ENCODE measurements at places on chromosomes 7 and 10.

GRCh38 chr7:123792547-123792946, 43.7 kb upstream of the WASL start:
- no peak for DNase-seq

GRCh38 chr10:114718374-114718773, 60.3 kb upstream of the ABLIM1 start:
- no peak for DNase-seq

- DNase-seq: no peak
These were observed 377.4 kb upstream of the PODXL start for GRCh38 chr7:131933751-131934289.

DNA sequence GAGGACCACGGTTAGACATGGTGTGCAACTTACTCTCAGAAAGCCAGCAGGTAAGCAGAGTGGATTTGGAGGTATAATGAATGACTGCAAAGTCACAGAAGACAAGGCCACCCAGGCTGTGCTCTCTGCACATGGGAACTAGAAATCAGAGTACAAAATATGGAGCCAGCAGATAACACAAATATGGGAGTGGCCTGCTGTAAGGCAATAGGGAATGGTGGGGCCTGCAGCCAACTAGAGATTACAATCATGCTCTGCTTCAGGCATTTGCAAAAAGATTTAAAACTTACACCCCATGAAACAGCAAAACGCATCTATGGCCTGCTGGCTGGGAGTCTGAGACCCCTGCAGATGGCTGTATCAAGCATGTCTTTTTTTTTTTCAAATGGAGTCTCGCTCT, 47.0 kb downstream of the RGS10 start:
- DNase-seq: no peak

DNA sequence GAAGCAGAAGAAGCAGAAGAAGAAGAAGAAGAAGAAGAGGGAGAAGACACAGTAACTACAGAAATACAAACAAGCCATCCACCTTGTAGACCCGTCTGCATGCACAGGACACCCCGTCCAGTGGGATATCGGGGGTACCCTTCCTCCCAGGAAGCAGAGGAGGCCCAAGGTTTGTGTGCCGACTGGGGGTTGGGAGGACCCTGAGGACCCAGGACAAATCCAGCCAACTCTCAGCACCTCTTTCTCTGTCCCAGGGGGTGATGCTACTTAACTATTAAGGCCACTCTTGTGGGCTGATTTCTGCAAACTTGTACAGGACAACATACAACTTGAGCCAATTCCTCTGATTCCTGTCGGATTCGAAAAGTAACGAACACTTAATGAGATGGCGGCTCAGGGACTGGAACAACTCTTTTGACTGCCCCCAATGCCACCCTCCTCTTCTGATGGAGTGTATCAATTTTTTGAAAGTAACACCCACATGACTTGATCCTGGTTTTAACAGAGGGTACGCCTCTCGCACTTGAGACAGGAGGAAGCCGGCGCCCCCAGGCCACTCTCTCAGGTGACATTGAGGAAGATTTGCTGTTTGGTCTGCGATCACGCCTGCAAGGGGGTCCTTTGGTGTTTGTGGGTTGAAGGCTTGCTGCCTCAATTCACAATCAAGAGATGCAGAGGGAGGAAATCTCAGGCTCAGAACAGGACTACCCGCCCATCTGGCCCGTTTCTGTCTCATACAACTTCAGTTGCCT, 192.6 kb downstream of the TNS3 start:
- no peak for DNase-seq

- no peak for DNase-seq
These were observed 252.9 kb downstream of the THSD7A start for GRCh38 chr7:11579141-11579540.

- DNase-seq: no peak
These were observed 12.1 kb upstream of the BHLHA15 start for GRCh38 chr7:98199131-98199530.

DNA sequence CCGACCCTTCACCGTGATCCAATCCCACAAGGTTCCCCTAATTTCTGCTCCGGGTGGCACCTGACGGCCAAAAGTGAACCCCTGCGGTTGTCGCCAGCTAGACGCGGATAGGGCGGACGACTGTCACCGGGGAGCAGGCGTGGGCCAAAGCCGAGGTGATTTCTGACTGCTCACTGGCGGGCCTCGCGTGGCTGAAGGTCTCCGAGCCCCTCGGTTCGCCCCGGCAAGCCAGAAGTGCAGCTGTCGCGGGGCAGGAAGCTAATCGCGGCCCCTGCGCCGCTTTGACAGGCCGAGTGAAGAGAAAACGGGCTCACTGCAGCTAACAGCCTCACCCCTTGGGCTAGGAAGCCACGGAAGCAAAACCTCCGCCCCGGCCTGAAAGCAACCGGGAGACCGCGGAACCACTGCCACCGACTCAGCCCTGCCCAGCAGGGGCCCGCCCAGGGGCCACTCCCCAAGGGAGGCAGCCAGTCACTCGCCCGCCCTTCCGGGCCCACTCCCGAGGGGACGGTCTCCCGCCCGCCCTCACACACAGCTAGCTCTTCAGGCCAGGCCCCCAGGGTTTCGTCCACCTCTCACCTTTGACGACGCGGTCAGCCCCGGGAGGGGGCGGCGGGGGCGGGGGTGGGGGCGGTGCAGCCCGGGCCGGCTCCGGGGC, 469 bp downstream of the PPP3CB start:
- DNase-seq: peak; percentile 55

DNA sequence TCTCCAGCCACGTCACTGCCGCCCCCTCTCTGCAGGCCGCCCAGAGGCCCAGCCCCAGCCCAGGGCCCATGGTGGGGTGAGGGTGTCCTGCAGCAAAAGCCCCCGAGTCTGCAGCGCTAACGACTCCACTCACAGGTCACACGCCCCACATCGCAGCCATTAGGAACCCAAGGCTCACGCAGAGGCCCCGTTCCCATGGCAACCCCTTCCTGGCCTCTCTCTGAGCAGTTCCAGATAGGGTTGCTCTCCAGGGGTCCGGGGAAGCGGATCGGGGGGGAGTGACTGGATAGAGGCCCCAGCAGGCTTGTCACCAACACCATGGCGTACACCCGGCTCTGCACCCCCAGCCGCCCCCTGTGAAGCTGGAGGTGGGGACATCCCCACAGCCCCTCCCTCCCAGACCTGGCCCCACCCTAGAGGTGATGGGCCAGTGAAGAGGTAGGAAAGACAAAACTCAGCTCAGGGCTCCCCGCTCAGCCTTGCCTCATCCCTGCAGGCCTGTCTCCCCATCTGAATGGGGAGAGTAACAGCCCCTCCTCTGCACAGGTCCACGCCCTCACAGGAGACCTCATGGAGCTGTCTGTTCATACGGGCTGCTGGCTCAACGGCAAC, 41.2 kb downstream of the TNRC18 start:
- no peak for DNase-seq

DNA sequence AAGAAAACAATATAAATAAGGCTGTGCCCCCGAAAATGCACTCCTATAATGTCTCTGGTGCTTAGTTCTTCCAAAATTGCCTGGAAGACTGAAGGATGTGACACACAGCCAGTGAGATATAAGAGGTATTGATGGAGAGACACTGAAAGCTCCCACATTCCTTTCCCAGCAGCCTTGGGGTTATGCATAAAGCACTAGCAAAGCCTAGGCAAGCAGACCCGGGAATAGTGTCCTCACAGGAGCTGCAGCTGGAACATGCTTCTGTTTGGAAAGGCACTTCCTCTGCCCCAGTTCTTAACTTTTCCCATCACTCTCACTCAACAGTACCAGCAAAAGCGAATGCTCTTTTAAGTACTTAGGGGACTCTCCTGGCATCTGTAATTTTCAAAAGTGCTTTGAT, 178.0 kb downstream of the AMPH start:
- no peak for DNase-seq

- DNase-seq: no peak
These were observed 33.2 kb upstream of the TLX1 start for GRCh38 chr10:101097881-101098280.

DNA sequence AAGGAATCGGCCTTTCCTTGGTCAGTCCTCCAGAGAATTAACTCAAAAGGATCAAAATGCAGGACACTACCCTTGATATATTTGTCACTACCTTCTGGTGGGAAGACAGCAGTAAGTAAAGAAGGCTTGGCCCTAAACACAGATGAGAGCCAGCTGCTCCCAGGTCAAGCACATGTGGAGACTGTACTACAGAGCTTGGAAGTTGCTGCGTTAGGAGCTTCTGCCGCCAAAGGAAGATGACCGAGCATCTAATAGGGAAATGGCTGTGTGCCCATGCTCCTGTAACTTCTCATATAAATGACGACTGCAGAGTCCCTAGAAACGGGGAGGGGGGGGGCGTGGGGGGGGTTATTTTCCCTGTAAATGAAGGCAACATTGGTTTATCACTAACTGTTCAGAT, 59.0 kb downstream of the PODXL start:
- no peak for DNase-seq

GRCh38 chr10:61792921-61793320, 108.6 kb upstream of the ARID5B start:
- no peak for DNase-seq

GRCh38 chr10:61883371-61884025, 18.0 kb upstream of the ARID5B start:
- no peak for DNase-seq

GRCh38 chr10:73207883-73208282, 39.2 kb downstream of the DNAJC9 start:
- DNase-seq: no peak

DNA sequence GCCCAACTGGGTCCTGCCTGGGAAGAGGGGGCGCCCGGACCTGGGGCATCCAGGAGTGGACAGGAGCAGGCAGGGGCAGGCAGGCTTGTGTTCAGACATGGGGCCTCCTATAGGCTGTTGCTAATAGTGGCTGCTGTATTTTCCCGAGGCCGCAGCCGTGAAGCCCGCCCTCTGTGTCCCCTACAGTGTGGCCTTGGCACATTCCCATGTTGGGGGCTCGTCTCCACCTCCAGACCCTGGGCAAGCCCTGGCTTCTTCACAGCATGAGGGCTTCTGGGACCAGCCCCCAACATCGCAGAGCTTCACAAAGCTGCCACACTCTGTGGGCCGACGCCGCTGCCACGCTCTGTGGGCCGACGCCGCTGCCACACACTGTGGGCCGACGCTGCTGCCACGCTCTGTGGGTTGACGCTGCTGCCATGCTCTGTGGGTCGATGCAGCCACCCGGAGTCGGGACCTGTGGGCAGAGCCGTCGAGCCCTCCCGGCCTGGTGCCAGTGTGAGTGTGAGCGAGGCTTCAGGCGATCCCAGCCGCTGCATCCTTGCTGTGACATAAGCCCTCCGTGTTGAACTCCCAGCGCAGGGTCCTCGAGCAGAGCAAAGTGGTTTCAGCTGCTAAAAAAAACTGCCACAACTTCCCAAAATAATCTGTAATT, 109.0 kb downstream of the INPP5A start:
- no peak for DNase-seq

- no peak for DNase-seq
These were observed 1053.9 kb downstream of the CNTNAP2 start for GRCh38 chr7:147170341-147171012.

GRCh38 chr10:119871881-119872609, 598 bp downstream of the MCMBP start:
- no peak for DNase-seq

- DNase-seq: no peak
These were observed 236.1 kb downstream of the BUB3 start for GRCh38 chr10:123390332-123390731.

- no peak for DNase-seq
These were observed 20.3 kb upstream of the KLF6 start for GRCh38 chr10:3805201-3805790.

GRCh38 chr10:95049919-95050318, 19.4 kb downstream of the CYP2C8 start:
- DNase-seq: no peak

DNA sequence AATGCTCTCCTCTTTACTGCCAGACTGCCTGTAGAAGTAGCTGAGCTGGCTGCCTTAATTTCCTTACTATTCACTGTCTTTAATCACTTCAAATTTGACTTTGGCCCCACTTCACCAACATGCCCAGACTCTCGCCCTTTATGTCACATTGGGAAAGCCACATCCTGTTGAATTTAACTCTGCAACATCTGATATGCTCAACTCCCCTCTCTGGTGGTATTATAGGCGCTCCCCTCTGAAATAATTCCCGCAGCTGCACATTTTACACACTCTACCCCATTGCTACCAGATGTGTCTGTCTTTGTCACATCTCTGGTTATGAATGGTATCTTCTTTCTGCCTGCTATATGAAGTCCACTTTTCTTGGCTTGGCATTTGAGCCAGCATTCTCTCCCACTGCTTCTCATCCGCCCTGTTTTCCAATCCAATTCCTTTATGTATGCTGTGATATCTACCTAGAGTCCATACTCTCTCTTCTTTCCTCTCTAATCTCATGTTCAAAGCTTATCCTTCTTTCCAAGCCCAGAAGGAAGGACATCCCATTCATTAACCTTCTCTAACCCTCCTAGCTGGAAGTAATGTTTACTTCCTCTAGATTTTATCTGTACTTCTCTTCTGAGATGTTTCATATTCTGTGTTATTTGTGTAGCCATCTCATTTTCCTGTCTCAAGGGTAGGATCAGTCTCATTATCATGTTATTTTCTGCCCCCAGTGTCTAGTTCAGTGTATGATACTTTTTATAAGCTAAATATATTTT, 134.5 kb downstream of the ST7 start:
- DNase-seq: no peak

GRCh38 chr7:121936951-121937623, 64.1 kb downstream of the PTPRZ1 start:
- DNase-seq: no peak

DNA sequence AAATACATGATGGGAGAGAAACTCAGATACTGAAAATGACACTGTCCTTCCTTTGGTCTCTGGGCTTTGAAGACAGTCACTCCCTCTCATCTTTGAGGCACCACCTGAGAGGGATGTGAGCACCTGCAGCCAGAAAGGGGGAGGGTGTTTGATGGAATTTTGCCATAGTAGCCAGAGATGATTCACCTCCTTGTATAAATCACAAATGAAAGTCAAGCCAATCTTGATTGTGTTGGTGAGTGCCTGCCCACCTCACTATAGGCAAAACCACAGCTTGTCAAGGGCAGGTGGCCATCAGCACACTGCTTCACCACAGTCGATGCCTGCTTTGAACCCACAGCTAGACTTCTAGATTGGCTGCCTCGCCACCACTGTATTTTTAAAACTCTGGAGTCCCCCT, 48.2 kb downstream of the PON1 start:
- no peak for DNase-seq

DNA sequence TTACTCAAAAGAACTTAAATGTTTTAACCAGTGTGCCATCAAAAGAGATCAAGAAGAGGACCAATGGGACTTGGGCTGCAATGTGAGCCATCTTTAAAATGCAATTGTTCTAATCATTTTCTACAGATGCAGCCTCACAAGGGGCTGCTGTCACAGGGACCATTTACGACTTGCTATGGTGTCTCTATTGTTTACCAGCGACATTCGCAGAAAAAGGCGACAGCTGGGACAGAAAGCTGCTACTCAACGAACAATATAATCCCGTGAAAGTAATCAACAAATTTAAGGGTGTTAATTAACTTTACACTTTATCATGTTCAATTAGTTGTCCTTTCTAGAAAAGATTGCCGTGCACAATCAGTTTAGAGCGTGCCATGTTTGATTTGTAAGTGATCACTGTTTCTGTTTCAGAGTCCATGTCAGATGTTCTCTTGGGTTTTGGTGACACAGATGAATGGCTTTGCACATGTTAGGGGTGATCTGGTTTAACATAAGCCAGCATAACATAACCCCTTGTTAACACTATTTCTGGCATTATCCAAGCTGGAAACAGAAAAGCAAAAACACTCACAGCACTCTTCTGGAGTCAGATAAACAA, 110.8 kb downstream of the HIBADH start:
- no peak for DNase-seq
